ENCODE measurements at places on chromosomes 7 and 10. TPM values are rescaled to one million over a fixed set of nuclear protein-coding genes. Genes with fewer than 3 reads are reported as not detected.

GRCh38 chr10:42898037-42898960 lies 115.7 kb downstream of the BMS1 start:
- DNase-seq = no peak

GRCh38 chr7:151095828-151096475 lies 9.7 kb downstream of the AGAP3 start:
- no peak for DNase-seq

DNA sequence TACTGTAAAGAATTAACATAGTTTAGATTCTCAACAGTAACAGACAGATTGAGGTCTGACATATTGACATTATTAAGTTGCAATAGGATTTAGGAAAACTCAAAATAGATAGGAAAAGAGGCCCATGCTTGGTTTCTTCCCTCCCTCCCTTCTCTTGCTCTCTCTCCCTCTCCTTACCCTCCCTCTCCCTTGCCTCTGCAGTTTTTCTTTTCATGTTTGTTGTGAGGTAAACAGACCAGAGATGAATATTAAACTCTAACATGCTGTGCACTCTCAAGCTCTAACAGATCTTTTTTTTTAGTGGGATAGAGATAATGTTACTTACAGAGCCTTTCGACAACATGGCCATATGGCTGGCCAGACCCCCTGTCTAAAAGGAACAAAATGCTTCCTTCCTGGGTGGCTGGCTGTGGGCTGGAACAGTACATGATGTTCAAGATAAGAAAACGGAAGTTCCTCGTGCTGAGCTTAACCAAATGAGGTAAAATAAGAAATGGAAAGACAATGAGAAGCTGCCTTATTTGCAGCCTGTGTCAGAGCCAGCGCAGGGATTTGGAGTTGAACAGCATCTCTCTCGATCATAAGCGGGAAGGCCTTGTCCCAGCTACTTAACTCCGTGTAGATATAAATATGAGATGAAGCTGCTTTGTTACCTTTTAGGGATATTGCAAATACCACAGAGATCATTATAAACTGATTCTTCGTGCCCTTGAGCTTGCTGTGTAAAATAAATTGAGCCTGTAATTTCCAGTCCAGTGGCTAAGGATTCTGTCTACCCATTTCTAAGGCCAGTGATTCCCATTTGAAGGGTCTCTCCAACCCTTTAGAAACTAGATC lies 391.9 kb upstream of the NPVF start:
- no peak for DNase-seq

- DNase-seq = no peak
Observed at GRCh38 chr7:121605317-121605680, 209.2 kb upstream of the FAM3C start.

- peak; percentile 18 for DNase-seq
Observed at GRCh38 chr7:138935465-138936011, 45.7 kb downstream of the KIAA1549 start.

GRCh38 chr10:6669269-6669859 lies 89.3 kb upstream of the PRKCQ start:
- no peak for DNase-seq

DNA sequence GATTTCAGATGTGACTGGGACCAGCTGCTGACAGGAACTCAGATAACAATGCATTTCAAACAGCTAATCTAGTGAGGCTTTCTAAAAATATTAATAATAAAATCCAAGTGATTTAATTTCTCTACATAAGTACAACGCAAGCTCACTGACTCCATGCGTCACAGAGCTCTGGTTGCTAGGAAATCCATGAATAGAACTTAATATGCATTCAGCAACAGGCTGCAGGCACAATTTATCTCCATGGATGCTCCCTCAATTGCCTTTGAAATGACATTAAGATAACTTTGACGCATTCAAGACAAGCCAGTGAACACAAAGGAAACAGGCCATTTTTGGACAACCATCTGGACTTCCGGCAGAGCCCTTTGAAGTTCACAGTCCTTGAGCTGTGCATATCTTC lies 118.7 kb upstream of the COL1A2 start:
- DNase-seq = no peak

DNA sequence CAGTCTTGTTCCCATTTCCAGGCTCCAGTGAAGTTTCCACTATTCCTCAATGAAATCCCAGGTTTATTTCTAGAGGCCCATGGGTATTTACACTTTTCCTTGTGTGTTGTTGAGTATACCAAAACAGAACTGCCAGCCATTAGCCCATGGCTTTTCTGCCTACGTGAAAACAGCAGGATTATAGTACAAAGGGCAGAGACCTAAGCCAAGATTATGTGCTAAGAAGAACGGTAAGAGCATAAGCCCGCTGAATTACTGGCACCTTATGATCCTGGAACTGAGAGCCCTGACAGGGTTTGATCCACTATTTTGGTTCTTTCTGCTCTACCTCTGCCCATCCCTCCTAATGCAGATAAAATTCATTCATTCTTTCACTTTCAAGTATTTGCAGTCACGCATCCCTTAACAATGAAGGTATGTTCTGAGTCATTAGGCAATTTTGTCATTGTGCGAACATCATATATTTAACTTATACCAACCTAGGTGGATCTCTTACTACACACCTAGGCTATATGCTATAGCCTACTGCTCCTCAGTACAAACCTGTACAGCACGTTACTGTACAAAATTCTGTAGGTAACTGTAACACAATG lies 16.0 kb downstream of the SEMA3C start:
- no peak for DNase-seq

DNA sequence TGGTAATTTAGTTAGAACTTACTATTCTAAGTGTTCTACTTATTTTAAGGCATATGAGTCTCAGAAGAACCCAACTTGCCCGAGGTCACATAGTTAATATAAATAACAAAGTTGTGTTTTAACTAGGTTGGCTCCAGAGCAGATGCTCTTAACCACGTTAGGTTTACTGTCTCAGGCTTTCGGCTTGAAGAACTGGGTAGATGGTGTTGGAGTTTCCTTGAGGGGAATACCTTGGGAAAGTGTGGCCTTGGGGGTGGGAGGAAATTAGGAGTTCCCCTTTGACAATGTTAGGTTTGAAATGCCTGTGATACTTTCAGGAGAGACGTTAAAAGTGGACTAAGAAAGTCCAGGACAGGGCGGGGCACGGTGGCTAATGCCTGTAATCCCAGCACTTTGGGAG lies 9.6 kb downstream of the ZNF398 start:
- DNase-seq = no peak

DNA sequence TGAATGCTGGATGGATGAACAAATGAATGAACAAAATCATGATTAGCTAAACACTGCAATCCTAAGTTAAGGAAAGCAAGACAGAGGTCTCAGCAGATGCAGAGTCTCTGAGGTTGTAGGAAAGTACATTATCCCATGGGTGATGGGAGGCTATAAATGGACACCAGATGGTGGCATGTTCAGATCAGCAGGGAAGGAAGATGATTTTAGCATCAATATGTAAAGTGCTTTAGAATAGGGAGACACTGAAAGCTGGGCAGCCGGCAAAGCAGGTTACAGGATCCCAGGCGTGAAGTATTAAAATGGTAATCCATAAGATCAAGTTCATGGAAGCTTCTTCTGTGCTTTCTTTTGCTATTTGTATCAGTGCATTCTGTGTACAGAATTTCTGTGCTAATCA lies 7.9 kb upstream of the RAPGEF5 start:
- DNase-seq = no peak

DNA sequence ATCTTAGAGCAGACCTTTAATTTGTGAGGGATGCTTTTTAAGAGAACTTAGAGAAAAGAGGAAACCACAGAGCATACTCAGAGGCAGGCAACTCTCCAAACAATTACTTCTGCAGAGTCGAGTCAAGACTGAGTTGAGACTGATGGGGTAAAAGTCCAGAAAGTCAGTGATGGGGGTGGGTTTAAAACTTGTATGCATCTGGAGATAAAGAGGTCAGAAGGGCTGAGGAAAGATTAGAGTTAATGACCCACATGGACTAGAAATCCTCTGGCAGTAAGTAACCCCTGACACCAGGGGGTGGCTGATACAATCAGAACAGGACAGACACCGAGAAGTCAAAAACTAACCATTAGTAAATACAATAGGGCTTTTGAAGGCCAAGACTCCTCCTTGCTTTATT lies 42.4 kb upstream of the SEPTIN7 start:
- no peak for DNase-seq

- no peak for DNase-seq
Observed at GRCh38 chr10:118783776-118784545, 29.2 kb upstream of the CACUL1 start.

DNA sequence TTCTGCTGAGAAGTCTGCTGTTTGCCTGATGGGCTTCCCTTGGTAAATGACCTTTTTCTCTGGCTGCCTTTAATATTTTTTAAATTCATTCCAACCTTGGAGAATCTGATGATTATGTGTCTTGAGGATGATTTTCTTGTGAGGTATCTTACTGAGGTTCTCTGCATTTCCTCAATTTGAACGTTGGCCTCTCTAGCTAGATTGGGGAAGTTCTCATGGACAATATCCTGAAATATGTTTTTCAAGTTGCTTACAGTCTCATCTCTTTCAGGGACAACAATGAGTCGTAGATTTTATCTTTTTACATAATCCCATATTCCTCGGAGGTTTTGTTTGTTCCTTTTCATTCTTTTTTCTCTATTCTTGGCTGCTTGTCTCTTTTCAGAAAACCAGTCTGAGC lies 208.4 kb downstream of the KIF20B start:
- no peak for DNase-seq

- no peak for DNase-seq
Observed at GRCh38 chr10:76935941-76936613, 701.5 kb downstream of the KCNMA1 start.

GRCh38 chr10:92692080-92692671 lies 2.4 kb downstream of the HHEX start:
- DNase-seq = no peak

DNA sequence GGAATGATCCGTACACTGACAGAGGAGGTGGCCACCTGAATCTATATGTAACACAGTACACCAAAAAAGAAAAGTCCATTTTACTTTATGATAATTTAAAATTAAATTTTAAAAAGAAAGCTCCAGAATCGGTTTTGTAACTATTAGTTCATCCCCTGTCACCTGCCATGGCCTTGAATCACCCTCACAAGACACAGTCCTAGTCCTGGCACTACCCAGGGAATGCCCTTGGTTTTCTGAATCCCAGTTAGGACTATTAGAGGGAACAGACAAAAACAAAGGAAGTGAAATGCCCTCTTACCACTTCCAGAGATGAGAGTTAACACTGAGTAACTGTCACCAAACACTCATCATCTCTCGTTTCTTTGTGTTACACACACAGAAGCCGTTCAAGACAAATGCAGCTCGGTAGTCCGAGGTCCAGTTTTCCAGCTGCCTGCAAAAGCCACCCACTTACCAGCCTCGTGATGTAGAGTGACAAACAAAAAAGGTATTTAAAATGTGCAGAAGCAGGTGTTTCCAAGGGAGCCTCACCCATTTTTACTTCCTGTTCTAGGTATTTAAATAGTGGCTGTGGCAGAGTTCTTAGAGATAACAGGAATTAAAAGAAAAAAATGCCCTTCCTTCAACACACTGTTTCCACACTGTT lies 6.1 kb downstream of the PTPRN2 start:
- DNase-seq = no peak

- no peak for DNase-seq
Observed at GRCh38 chr7:102305414-102306268, 19.0 kb downstream of the SH2B2 start.

DNA sequence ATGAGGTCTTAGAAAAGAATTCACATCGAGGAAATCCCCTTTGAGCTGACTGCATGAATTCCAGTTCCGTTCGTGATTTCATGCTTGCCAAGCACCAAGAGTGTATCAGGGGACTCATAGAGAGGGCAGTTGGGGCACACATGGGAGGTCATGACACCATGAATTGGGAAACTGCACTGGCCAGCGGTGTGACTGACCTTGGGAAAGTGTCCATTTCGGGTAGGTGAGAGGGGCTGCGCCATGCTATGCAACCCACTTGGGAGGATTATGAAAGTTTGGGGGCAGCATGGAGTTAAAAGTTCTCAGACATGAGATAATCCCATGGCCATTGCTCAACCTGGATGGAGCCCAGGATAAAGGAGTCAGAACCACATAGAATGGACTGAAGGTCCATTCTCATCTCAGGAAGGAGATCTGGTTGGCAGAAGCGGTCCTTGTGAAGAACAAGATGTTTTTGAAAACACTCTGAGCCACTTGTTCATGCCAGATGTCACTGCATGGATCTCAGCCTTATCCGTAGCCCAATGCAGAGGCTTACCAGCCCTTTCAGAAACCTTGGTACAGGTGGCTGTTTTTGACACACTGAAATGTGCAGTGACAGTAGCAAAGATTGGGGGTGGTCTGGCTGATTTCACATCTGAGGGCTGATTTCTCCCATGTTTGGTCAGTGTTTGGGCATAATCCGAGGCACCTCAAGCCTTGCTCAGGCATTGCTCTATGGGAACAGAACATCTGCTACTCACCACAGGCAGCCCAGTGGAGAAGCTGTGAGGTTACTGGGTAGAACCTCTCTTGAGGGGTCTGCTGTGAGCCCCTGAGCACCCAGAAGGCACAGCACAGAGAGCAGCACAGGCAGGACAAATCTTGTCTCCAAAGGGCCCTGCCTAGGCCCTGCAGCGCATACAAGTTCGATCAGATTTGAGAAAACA lies 252.3 kb downstream of the CXCL12 start:
- DNase-seq = no peak

DNA sequence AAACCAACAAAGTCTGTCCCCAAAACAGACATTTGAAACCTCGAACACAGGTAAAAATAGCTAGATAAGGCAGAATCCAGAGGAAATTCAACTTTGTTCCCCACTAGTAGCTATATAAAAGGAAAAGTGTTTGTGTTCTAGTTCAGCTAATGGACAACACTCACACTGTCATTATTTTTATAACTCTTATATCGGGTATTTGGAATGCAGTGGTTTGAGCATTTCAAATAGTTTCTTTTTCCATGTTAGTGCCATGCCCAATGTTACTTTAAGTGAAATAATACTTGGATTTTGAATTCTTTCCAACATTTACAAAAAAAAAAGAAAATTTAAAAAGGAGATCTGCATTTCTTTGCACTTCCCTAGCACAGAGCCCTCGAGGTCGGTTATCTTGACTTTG lies 213.6 kb downstream of the DOCK4 start:
- DNase-seq = no peak

- DNase-seq = no peak
Observed at GRCh38 chr10:125095776-125096175, 64.6 kb downstream of the CTBP2 start.

The ZMIZ2 gene
- polyA plus RNA-seq = 62.0 TPM

The FAM25G gene
- polyA plus RNA-seq = not detected

The ACSM6 gene
- polyA plus RNA-seq = 0.27 TPM

The NPSR1 gene
- not detected for polyA plus RNA-seq

The RFC2 gene
- 48.8 TPM for polyA plus RNA-seq

The PAOX gene
- polyA plus RNA-seq = 5.8 TPM

The DAGLB gene
- polyA plus RNA-seq = 16.1 TPM

The BTBD16 gene
- 1.8 TPM for polyA plus RNA-seq

The TMEM184A gene
- polyA plus RNA-seq = 6.4 TPM

The AKR1C4 gene
- polyA plus RNA-seq = not detected

The CNPY1 gene
- not detected for polyA plus RNA-seq

The SPRN gene
- 3.9 TPM for polyA plus RNA-seq

The GSTO2 gene
- 27.9 TPM for polyA plus RNA-seq

The ARPC1B gene
- 30.6 TPM for polyA plus RNA-seq

The PALD1 gene
- 9.8 TPM for polyA plus RNA-seq

The SPDYE9 gene
- 0.29 TPM for polyA plus RNA-seq

The DNAH11 gene
- polyA plus RNA-seq = 2.1 TPM

Data from right renal pelvis (tissue), 4 donors.